ENCODE measurements at places on chromosomes 11 and 22.

- DNase-seq = peak; percentile 52
Measured at GRCh38 chr11:19803506-19803998, 90.9 kb downstream of the NAV2 start.

- no peak for DNase-seq
Measured at GRCh38 chr11:59174664-59175033, 2.7 kb downstream of the DTX4 start.

DNA sequence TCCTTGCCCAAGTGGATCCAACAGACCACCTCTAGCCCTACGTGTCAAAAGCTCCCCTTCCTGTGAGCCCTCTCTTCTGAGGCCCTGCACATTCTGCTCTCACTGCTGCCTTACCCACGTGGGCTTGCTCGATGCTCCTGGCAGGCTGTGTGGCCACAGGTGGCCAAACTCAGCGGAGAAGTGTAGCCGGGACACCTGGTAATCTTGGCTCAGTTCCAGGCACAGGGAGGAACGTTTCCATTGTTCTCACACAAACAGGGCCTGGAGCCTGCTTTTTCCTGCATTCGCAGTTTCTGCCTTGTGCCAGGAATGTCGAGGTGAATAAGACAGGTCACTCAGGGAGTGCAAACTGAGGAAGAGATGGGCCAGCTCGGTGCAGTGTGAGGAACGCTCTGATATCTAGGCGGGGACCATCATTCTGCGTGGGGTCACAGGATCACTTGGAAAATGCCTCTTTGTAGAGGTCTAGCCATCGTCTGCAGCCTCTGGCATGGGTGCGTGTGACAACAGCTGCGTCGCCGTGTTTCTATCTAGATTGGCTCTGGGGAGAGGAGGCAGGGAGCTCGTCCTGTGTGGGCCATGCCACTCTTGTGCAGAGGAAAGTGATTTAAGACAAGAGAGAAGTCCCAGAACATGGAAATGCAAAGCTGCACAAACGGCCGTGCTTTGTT lies 127.6 kb upstream of the PARVA start:
- DNase-seq = no peak

- no peak for DNase-seq
Measured at GRCh38 chr11:20626279-20626678, 26.9 kb downstream of the SLC6A5 start.

- no peak for DNase-seq
Measured at GRCh38 chr11:66230156-66230555, 38.3 kb upstream of the RAB1B start.

- DNase-seq = peak; percentile 55
Measured at GRCh38 chr11:118438314-118438931, 2.1 kb downstream of the KMT2A start.

- no peak for DNase-seq
Measured at GRCh38 chr22:32199961-32200360, 4.9 kb downstream of the RFPL2 start.

DNA sequence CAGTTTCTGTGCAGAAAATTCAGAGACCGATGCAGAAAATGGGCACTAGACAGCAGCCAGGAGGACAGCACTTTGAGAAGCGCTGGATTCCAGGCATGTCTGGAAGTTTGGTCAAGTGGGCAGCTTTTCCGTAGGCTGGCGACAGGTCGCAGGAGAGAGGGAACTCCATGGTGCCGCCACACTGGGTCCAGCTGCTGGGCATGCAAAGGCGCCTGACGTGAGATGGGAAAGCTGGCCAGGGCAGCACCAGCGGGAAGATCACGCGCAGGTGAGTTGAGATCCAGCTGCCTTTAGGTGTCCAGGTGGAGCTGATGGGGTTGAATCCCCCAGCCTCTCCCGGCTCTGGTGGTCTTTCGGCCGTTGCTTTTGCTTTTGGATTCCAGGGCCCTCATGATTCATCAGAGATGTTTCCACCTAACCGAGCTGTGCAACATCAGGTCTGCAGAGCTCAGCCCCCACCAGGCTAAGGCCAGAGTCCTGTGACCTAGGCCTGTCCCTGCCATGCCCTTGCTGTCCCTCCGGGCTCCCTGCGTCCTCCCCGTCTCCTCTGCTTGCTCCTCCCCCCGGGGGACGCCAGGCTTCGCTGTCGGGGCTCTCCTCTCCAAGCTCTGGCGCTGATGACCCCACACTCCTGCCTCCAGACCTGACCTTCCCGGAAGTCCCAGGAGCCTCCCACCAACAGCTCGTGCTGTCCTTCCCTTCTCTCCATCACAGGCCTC lies 1001.7 kb downstream of the BRD1 start:
- no peak for DNase-seq

GRCh38 chr22:22903355-22903777 lies 15.8 kb downstream of the IGLL5 start:
- no peak for DNase-seq
